ENCODE measurements at places on chromosomes 6 and 20.

- DNase-seq, result no peak
Observed at GRCh38 chr6:22747571-22747970, 178.2 kb downstream of the HDGFL1 start.

DNA sequence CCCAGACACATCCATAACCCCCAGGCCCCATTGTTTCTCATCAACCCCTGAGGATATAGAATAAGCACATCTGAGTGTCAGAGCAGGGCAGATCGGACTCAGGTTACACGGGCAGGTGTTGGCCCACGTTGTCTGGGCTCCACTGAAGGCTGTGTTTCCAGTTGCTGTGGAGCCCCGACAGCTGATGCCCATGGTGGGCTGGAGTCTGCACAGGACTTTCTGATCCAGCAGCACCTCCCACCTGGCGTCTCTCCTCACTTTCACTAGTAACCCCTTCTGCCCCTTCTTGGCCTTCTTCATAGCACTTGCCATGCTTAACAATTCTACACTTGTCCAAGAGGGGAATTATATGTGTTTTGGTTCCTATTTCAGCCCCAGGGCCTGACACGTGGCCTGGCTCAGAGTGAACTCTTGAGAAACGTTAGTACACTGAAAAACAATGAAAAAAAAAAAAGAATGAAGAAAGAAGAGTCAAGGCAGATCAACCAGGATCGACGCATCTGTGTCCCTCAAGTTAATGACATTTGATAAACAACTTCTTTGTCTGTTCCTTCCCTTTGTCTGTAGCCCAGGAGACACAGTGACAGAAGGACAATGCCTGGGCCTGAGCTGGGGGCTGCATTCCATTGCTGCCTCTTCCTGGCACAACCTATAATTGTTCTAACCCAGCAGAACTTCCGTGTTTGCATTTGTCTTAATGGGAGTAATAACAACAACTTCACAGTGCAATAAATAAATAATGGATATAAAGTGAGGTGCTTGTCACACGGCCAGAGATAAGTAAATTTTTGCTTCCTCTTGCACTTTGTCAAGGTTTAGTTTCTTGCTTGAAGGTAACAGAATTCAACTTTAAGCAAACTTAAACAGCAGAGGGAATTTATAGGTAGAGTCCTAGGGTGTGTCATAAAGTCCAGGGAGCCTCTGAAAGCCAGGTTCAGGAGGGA is 224.2 kb upstream of the SSTR4 start:
- no peak for DNase-seq

GRCh38 chr6:106097411-106098231 is 11.5 kb downstream of the PRDM1 start:
- DNase-seq, result peak; percentile 68

DNA sequence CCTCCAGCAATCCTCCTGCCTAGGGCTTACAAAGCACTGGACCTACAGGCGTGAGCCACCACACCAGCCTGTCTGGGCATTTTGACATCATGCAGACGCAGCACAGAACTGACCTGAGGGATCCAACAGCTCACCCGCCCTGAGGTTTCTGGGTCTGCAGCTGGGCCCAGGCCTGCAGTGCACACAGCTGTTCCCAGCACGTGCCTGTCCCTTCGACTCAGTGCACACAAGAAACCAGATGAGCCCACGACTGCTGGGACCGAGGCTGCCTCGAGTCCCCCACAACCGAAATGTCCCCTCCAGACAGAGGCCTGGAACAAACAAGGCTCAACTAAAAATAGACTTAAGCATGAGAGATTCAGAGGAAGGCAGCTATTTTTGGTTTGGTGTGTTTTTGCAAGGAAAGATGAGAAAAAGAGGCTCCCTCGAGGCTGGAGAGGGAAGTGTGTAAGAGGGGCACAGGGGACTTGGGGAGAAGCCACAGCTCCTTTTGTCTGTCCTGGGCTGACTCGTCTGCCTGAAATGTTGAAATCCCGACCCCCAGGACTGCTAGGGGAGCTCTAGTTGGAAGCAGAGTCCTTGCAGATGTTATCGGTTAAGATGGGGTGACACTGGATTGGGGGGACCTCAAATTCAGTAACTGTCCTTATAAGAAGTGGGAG is 66.3 kb downstream of the YTHDF1 start:
- no peak for DNase-seq

- no peak for DNase-seq
Observed at GRCh38 chr6:52317841-52318581, 33.5 kb upstream of the MCM3 start.
